Astrocyte (in vitro differentiated cells and primary cell): ENCODE measurements at places on chromosomes 4 and X.

- peak; percentile 93 for DNase-seq
Measured at GRCh38 chrX:134868771-134869495, 121.9 kb upstream of the SMIM10 start.

DNA sequence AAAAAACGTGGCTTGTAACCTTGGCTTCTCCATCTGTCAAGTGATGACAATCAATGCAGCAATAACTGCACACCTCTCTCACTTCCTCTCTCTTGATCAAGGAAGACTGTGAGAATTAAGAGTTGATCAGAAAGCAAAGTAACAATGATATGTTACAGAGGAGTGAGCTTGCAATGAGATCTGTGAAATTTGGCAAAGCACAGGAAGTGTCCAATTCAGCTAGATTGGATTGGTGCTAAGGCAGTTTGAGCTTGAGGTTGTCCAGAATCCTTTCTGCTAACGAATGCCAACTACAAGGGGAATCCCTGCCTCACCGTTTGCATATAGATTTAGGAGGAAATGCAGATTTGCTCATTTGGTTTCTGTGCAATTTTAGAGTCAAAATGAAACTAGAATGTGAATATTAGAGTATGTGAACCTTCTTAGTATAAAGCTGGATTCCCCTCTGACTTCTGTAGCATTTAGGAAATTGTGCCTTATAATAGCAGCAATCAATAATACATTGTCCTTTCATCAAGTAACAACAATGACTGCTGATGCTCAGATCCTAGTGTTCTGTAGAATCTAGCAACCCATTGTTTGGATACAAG, 346.4 kb downstream of the PTTG2 start:
- no peak for DNase-seq

- no peak for DNase-seq
Measured at GRCh38 chrX:137195296-137195695, 161.5 kb upstream of the GPR101 start.

DNA sequence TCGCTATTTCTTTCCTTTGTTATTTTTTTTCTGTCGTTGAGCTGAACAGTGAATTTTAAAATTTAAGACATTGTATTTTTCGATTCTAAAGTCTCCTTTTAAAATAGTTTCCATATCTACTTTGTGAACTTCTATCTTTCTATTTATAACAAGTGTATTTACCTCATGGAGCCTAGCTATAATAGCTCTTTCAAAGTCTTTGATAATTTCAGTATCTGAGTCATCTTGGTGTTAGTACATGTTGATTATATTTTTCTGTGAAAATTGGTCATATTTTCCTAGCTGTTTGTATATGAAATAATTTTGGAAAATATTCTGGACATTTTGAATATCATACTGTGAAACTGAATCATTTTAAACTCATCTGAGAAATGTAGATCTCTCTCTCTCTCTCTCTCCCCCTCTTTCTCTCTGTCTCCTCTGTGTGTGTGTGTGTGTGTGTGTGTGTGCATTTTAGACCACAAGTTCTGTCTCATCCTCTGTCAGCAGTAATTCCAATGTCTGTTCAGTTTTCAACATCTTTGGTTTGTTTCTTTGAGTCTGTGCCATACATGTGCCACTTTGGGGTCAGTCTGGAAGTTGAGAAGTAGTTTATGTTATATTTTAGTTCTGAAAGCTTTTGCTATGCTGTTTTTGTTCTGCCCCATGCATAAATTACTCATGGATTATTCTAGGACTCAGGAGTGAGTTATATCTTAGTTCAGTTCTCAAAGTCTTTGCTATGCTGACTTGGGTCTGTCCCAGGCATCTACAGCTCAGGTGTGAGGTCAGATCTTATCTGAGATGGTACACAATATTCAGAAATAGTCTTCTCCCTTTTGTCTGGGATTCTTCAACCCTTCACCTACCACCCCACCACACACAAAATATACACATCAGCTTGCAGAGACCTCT, 366.4 kb upstream of the CASK start:
- no peak for DNase-seq

DNA sequence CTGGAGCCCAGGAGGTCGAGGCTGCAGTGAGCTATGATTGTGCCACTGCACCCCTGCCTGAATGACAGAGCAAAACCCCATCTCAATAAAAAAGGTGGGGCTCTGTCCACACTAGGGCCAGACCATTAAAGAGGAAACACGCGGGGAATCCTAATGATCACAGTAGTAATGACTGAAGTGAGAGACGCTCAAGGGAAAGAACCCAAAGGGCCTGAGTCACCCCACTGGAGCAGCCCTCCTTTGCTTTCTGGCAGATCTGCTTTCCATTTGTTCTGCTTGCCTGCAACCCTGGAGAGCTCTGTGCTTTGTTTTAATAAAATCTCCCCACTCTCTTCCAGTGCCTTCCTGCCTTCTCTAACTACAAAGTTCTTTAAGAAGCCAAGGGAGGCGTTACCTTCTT, 5.0 kb downstream of the TFDP3 start:
- DNase-seq: peak; percentile 29

- no peak for DNase-seq
Measured at GRCh38 chr4:75817901-75818300, 84.4 kb downstream of the PPEF2 start.
